ENCODE measurements at places on chromosomes 3 and 15.

- no peak for DNase-seq
Measured at GRCh38 chr3:52522651-52523251, 10.9 kb downstream of the NT5DC2 start.

DNA sequence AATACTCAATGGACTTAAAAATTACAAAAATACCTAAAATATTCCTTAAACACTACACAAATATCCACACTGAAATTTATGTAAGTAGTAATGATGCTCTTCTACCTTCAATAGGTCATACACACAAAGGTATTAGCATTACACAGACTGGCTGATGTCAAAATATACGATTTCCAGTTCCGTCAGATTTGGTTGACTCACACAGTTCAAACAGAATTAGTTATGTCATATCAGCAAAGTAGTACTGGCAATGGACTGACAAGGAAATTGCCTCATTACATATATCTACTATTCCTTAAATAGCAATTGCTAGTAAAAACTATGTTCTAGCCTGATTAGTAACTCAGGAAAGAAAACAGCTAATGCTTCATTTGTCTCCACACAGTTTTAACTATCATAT, 70.8 kb downstream of the ADAM10 start:
- DNase-seq, result no peak

- DNase-seq, result peak; percentile 24
Measured at GRCh38 chr15:99477791-99478471, 87.9 kb upstream of the MEF2A start.

DNA sequence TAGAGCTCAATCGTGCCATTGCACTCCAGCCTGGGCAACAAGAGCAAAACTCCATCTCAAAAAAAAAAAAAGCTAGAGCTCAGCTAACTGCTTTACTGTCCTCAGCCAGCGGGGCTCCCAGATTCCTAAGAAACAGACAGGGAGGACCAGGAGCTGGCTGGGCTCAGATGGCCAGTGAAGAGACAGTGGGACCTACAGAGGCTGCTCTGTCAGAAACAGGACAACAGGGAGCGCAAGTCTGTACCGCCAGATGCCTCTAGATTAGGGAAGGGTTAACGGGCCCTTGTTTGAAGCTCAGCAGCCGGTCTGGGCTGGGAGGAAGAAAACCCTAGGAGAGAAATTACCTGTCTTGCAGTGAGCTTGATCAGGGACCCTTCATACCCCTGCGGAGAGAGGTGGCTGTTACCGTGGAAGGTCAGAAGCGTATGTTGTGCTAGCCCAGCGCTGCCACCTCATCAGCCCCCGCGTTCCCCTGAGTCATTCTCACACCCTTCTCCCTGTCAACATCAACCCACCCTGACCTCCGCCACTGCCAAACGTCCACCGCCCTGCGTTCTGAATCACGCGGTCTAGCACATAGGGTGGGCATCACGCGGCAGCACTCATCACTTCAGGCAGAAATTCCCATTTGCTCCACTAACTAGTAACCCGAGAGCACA, 25.3 kb downstream of the RBPMS2 start:
- DNase-seq, result no peak

GRCh38 chr3:153679714-153680113, 441.5 kb upstream of the ARHGEF26 start:
- DNase-seq, result no peak

DNA sequence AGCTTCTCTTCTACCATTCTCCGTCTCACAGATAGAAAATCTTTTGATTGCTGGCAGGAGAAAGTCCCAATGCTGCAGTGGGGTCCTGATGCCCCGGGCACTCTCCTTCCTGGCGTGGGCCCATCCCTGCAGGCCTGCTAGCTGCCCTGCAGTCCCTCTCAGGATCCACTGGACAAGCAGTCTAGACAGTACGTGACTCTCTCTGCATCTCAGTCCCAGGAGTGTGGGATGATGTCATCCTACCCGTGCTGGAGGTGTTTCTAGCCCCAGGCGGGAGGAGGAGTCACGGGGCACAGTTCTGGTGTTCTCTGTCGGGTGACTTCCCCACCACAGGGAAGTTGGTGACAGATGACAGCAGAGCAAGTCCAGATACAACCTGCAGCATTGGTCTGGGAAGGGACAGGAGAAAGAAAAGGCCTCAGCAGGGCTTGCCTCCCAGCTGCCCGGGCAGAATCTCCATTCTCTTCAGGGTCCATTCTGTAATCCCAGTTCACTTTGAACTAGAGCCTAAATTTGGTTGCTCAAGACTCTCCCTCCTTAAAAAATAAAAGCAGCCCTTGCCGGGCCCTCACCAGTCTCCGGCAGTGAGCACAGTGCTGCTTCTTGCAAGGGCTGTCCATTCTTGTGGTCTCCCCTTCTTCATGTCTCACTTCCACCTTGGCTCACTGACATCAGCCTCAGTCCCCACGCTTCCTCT, 30.6 kb downstream of the SLC28A1 start:
- DNase-seq, result peak; percentile 4

- DNase-seq, result no peak
Measured at GRCh38 chr15:74340150-74340549, 27.3 kb downstream of the CYP11A1 start.

- peak; percentile 63 for DNase-seq
Measured at GRCh38 chr3:187066228-187066995, 72.9 kb downstream of the RPL39L start.

- DNase-seq, result no peak
Measured at GRCh38 chr15:88100181-88100580, 156.4 kb downstream of the NTRK3 start.

- peak; percentile 9 for DNase-seq
Measured at GRCh38 chr3:183224180-183224970, 28.7 kb upstream of the B3GNT5 start.

GRCh38 chr15:48759921-48760320, 50.9 kb downstream of the CEP152 start:
- DNase-seq, result no peak

DNA sequence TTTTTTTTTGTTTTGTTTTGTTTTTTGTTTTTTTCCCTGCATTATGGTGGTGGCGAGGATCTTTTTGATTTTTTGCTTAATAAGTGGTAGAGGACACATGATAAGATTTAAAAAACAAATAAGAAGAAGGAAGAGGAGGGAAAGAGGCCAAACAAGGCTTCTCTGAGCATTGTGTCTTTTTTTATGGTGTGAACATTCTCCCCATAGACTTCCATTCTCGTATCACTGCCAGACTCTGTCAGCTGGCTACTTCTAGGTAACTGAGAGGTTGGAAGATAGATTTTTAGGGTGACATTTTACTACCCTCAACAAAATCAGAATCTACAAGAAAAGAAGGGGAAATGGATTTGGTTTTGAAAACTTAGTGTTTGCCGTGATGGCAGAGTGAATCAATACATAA, 3.8 kb downstream of the NLGN1 start:
- no peak for DNase-seq

DNA sequence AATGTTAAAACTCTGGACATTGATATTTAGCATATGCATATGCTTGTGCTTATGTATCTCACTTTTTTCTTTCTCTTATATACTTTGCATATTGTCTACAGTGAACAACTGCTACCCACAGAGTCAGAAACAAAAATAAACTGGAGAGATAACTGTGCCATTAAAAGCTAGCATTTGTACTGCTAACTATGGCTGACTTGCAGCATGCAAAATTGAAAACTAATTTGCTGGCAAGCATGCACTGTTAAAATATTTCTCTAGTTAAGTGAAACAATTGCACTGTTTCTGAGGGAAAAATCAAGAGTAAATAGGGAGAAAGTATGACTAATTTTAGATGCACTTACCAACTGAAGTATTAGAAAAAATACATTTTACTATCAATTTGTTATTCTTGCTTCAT, 177.8 kb downstream of the CBLB start:
- DNase-seq, result no peak

DNA sequence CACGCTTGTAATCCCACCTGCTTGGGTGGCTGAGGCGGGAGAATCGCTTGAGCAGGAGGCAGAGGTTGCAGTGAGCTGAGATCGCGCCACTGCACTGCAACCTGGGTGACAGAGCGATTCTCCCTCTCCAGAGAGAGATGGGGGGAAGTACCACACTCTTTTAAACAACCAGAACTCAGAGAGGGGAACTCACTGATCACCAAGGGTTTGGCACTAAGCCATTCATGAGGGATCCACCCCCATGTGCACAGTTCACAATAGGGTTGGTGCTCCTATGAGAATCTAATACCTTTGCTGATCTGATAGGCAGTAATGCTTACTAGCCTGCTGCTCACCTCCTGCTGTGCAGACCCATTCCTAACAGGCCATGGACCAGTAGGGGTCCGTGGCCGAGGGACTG, 51.6 kb downstream of the QTRT2 start:
- no peak for DNase-seq

DNA sequence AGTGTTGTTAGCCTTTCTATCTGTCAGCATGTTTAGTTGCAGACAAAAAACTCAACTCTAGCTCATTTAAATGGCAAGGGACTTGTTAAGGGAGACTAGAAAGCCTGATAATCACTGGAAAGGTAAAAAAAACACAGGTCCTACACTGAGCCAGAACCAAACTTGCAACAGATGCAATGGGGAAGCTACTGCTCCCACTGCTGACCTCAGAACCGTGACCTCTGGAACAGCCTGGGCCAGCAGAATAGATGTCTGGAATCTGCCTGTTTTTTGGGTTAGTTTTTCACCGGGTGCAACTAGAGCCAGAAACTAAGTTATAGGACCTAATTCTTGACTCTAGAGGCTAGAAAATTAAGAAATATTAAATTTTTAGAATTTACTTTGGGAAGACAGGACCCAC, 32.5 kb upstream of the ARL14 start:
- no peak for DNase-seq

GRCh38 chr3:99630815-99631214, 7.6 kb upstream of the COL8A1 start:
- no peak for DNase-seq

DNA sequence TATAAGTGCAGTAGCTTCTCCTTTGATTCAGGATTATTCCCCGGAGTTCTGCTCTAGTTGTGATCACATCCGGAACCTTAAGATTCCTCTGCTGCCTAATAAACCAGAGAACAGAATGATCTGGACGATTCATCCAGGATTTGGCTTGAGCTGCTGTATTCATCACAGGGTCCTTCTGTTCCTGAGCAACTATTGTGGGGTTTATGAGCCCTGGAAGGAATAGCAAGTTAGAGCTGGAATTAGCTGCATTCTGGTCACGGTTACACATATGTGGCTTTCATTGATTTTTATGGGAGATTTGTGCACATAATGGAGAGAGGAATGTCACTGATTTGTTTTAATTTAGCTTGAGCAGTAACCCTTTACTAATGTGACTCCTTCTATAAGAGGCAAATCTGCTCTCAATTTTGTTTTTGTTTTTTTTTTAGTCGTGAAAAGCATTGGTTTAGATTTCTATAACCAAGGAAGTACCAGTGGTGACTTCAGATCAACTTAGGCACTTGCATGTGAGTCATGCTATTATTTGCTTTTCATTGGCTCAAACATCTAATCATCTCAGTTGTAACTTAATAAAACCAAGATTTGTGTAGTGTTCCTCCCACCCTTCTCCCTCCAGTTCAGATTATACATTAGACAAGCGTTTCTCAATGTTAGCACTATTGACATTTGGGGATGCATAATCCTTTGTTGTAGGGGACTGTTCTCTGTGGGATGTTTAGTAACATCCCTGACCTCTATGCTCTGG, 148.5 kb downstream of the OTOL1 start:
- DNase-seq, result no peak

DNA sequence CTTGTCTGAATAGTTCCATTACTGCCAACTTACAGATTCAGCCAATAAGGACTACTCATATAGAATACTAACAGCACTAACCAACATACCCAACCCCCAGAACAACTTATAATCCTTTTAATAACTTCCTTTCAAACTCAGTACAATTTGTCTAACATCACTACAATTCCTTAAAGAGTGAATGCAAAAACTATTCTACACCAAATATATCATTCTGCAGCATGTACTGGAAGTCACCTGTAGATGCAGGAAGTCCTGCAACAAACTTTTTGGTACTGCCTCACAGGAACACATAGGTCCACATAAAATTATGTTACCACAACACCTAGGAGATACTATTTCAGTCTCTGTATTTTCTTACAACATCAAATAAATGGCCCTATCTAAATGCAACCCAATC, 2.1 kb downstream of the CCNL1 start:
- DNase-seq, result no peak

- no peak for DNase-seq
Measured at GRCh38 chr3:41265011-41265545, 65.8 kb downstream of the CTNNB1 start.

- DNase-seq, result no peak
Measured at GRCh38 chr3:100706365-100706764, 2.9 kb upstream of the TFG start.

DNA sequence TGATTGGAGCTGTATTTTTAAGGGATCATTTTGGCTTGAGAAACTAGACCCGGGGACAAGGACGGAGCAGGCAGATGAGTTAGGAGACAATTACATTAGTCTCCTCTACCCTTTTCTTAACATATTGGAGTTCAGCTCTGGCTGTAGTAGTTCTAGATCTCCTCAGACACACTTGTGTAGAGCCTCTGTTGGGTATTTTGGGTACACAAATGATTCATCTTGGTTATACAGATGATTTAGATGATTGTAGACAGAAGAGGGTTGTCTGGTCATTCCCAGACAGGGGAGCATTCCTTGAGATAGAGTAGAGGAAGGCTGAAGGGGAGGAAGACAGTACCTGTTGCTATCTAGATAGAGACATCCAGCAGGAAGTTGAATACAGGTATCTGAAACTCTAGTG, 43.4 kb downstream of the CD86 start:
- no peak for DNase-seq

- no peak for DNase-seq
Measured at GRCh38 chr3:189108067-189108466, 63.7 kb upstream of the TPRG1 start.

DNA sequence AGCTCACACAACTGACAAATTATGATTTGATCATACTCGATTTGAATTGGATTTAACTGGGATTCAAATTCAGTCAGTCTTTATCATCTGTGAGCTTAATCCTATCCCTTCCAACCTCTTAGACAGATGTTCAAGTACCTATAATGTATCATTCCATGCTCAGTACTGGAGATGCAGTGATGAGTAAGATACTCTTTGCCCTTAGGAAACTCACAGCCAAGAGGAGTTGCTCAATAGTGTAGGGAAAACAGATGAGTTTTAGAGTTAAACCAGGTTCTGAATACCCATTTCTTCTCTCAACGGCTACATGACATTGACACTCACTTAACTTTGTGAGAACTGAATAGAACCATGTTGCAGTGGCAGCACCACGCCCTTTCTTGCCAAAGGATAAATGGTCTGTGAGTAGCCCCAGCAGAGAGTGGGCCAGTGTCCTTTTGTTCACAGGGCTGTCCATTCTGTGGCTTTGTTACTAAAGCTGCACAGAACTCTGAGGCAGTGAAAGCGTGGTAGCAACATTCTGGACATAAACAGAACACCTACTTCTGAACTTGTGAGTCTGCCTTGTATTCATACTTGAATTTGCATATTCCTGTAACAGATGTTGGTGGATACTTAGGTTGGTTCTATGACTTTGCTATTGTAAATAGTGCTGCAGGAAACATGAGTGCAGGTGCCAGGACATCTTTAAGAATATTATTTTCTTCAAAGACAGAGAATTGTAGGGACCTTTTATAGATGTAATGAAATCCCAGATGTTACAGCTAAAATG, 91.6 kb downstream of the RASA2 start:
- DNase-seq, result no peak
